ENCODE measurements at places on chromosomes 12 and 14. TPM values are rescaled to one million over a fixed set of nuclear protein-coding genes. Genes with fewer than 3 reads are reported as not detected.
A peak's percentile ranks its signal among the peaks of the same experiment; 100 is the strongest.

DNA sequence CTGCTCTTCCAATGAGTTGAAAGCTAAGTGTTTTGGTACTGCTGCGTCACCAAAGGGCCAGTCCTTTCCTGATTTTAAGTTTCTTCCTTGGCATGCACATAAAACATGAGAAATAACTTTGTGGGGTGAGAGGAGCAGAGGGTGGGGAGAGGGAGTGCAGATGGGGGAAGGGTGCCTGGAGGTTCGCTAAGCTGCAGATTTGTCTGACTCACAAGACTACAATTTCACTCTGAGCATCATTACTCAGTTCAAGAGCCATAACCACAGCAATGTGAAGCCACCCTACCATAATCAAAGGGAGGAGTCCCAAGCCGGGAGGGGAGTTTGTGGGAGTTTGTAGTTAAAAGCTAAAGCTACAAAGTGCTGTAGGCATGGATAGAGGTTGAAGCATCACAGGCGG lies 136.1 kb downstream of the ANO2 start:
- DNase-seq, result no peak

Gene OR10A7
- total RNA-seq, result not detected

DNA sequence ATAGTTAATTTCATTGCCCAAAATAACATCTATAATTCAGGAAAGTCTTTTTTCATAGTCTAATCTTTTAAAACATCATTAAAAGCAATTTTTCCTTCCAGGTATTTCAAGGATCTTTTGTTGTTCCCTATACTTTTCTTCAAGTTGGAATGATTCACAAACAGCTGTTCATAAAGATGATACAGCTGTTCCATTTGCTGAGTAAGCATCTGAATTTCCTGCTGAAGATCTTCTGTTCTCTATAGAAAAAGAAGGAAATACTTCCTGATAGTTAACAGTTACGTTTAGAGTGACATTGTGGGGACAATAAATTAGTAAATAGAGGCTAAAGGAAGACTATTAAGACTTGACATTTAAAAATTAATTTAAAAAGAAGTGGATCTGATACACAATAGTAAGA lies 30.3 kb upstream of the ESR2 start:
- no peak for DNase-seq

Gene KLRG1
- 8.4 TPM for total RNA-seq

GRCh38 chr14:22390824-22391461 lies 198.1 kb downstream of the DAD1 start:
- no peak for DNase-seq

Gene FGF23
- not detected for total RNA-seq

DNA sequence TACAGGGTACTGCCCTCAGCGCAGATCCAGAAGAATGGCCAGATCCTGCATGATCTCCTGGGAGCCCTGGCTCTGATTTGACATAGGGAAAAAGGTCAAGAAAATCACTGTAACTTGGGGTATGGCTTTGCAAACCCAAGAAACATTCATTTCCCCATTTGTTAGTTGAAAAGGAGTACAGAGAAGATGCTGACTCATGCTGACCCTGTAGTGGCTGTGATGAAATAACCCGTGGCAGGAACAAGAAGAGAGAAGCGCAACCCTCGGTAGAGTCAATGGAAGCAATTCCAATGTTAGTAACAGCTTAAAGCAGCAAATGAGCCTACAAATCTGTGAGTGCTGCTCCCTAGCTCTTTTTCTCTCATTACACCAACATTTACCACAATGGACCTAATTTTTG lies 281.6 kb upstream of the NPAS3 start:
- DNase-seq, result peak; percentile 39

Gene CPNE8
- total RNA-seq, result 3.6 TPM

Gene IKZF4
- 2.5 TPM for total RNA-seq

DNA sequence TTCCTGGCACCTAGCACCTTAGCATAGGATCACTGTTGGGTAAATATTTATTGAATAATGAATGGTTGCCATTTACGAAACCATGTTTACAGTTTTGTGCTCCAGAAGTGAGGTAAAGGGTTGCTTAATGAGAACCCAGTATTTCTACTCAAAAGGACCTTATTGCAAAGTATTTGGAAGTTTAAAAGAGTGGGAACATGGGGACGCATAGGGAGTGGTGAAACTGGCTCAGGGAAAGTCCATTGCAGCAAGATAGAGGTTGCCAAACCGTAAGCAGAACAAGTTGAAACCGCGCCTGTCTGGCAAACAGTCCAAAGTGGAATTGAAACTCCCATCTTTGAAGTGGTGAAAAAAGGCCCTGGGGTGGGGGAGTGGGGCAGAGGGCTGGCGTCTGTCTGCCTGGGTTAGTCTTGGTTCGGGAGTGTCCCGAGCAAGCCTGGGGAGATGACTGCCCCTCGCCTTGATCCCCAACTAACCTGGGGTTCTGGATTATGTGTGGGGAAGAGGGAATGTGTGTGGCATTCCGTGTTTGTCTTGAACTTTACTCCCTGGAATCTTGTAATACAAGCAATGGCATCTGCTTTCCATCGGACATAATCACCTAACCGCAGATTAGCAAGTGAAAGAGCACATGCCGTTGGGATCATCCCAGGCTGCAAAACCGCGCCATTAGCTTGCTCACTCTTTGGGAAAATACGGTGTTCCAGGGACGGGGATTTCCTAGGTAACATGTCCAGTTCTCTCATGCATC lies 7.2 kb downstream of the ALDH2 start:
- DNase-seq, result no peak

Gene TMEM117
- 3.4 TPM for total RNA-seq

DNA sequence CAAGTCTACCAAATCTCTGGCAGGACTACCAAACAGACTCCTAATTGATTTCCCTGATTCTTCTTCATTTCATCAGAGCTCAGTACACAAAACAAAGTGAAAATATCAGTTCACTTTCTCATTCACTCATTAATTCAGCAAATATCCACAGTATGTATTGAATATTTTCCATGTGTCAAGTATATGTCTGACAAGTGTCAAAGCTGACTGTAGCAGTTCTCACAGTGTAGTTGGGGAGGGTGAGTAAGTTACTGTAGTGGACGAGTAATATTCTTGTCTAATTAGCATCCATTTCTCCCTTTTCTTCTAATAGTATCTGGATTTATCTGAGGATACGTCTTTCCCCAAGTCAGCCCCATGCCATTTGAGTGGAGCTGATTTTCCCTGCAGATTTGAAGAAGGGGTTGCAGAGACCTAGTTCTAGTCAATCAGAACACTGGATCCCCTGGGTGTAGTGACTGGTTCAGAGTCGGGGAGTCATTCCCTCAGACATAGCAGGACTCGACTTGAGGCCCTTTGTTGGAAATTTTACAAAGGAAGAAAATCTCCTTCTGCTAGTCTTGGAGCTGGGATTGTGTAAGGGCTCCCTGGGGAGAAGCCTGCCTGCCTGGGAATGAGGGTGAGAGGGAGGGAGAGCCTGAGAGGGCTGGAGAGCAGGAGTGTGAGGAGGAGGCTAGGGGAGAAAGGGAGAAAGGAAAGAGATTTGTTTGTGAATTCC lies 51.4 kb downstream of the GRIP1 start:
- no peak for DNase-seq

DNA sequence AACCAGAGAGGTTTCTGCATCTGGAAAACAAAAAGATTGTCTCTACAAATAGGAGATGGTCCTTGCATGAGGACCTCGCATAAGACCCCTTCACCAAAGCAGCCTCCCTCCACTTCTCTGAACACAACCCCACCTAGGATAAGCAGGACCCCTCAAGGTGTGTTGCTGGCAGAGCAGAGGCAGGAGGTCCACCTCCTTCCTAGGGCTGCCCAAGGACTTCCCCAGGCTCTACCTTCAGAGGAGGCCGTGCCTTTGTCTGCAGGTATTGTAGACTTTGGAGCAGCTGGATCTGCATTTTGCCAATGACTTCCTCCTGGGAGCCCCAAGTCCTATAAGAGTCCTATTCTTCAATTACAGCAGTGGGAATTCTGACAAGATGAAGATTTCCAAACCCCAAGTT lies 67.3 kb upstream of the TSPAN11 start:
- no peak for DNase-seq

DNA sequence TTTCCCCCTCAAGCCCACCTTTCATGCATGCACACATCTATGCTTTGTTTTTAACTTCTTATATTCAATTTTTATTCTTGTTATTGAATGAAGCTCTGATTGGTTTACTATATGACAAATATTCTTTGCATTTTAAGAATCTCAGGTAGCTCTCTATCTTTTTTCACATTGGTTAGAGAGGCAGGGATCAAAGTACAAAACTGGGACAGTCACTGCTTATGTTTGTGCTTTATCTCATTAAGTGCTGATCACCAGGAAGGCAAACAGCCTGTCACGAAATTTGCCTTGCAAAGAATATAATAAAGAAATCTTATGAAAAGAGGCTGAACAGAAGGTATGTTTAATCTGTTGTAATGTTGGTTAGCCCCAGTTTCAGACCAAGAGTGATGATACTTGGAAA lies 29.7 kb upstream of the INSM2 start:
- DNase-seq, result no peak

Gene SERPINA1
- 4.3 TPM for total RNA-seq

DNA sequence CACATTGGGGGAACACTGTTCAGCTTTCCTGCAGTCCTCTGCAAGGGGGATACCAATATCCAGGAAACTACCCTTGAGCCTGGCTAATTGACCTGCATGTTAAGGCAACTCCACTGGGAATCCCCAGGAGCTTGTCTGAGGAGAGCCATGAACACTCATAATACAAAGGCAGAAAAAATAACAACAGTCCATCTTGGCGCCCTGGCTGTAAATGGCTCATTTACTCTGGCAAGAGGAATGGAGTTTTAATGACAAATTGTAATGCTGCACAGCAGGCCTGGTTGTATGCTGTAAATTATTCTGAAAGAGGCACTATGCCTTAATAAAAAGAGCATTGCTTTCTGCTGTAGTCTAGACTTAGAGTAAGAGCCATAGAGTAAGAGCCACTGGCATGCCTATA lies 58.3 kb downstream of the SLC8A3 start:
- no peak for DNase-seq

- peak; percentile 36 for DNase-seq
Measured at GRCh38 chr12:1691123-1692007, 495 bp downstream of the ADIPOR2 start.

Gene BCDIN3D
- 3.9 TPM for total RNA-seq

DNA sequence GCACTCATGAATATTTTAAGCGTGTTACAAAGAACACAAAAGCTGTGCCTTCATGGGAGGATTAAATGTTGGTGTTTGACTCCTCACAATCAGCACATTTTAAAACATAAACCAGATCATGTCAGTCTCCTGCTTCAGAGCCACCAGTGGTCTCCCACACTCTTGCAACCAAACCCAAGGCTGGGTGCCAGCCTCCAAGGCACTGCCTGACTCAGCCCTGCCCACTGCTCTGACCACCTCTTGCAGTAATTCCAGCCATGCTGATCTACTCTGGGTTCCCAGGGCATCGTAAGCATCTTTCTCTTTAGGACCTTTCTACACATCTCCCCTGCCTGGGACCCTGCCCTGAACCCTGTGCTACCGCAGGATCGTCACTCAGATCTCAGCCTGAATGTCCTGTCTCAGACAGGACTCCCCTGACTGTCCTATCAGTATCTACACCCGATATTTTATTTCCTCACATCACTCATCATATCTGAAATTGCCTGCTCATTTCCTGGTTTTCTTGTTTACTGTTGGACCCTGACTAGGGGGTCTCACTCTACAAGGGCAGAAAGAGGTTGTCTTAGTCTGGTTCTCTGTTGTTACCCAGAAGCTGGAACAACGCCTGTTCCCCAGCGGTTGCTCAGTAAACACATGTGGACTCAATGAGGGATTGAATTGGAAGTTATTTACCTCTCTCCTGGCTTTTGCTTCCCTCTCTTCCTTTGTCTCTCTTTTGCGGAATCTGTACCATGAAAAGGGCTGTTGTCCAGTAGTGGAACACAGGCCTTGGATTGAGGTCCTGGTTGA lies 449.8 kb downstream of the RAD51B start:
- no peak for DNase-seq

DNA sequence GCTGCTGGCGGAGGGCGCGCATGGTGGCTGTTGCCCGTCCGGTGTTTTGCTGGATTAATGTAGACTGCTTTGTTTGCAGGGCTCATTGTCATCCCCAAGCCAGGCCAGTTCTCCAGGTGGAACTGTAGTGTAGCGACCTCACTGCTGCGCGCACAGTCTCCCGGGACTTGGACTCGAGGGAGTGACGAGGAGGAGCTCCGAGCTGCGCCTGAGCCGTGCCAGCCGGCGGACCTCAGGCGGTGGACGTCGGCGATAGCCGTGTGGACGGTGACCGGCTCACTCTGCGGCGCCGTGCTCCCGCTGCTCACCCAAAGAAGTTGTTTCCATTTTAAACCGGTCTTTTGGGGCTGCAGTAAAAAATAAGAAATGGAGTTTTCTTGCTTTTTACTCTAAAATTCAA lies 82.2 kb downstream of the MOK start:
- no peak for DNase-seq

DNA sequence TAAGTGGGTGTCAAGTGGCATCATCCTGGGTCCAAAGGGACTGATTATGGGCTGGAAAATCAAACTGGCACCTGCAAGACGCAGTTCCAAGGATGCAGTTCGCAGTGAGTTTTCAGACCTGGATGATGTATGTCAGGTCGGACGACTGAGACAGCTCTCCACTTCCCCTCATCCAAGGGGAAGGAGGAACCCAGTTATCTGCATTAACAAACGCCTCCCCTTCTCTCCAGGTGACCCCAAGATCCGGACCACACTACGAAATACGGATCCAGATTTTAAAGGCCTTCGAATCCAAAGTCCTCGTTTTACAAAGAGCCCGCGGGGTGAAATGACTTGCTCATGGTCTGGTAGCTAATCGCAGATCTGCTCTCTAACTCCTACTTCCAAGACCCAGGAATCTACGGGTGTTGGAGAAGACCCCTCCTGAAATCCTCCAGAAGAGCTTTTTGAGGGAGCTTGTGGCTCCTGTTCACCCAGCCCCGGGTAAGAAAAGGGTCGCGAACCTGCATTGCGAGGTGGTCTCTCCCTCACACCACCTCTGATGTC lies 460 bp upstream of the SYNE2 start:
- no peak for DNase-seq

- DNase-seq, result no peak
Measured at GRCh38 chr12:127680516-127680915, 586.5 kb upstream of the TMEM132C start.

- DNase-seq, result no peak
Measured at GRCh38 chr12:57094208-57095160, 5.6 kb downstream of the NAB2 start.

GRCh38 chr12:52517888-52518287 lies 2.3 kb downstream of the KRT5 start:
- no peak for DNase-seq

- no peak for DNase-seq
Measured at GRCh38 chr12:951176-951575, 1.7 kb upstream of the RAD52 start.

Gene GPR68
- 2.9 TPM for total RNA-seq

DNA sequence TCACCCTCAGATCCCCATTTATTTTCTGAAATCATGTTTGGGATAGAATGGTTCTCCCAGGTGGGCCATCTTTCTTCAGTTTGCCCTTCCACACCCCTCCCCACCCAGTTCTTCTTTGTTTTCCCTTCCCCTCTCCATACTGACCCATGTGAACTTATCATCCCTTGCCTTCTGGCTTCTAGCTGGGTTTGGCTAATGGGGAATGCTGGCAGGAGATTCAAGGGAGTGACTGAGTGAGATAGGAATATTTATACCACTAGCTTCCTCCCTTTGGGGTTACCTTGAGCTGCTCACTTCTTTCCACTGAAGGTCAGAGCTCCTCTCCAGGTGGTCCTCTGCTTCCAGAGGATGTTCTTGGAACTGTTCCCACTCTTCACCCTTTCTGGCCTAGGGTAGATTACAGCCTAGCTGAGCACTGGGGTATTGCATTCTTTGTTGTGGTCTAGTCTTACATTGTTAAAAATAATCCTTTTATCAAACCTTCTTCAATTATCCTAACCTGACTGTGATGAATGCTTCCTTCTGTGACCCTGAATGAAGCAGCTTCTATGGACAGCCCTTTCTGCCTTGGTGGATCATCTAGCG lies 88.3 kb upstream of the ATP2B1 start:
- no peak for DNase-seq

Gene POMT2
- total RNA-seq, result 7.6 TPM

Gene KRT2
- total RNA-seq, result 2.1 TPM
